ENCODE measurements at places on chromosomes 3 and 15.
A peak's percentile ranks its signal among the peaks of the same experiment; 100 is the strongest.

GRCh38 chr3:39143051-39143885 is 10.1 kb downstream of the CSRNP1 start:
- DNase-seq = no peak

DNA sequence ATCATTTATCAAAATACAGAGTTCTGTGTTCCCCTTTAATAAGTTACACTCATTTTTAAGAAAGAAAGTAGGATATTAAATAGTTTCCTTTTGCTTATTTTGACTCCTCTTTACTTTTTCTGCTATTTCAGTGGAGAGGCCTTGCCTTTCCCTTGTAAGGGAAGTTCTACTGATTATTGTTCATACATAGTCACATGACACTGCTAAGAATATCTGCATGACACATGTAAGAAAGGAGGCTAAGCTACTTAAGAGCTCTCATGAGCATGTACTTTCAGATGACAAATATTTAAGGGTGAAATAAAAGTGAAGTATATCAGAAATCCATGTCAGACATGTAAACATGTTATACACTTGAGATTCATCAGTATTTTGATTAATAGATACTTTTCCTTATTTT is 39.0 kb downstream of the MYRIP start:
- DNase-seq = no peak

GRCh38 chr3:36476286-36476942 is 96.1 kb downstream of the STAC start:
- DNase-seq = no peak

GRCh38 chr3:25586553-25586952 is 78.2 kb downstream of the TOP2B start:
- DNase-seq = no peak

- DNase-seq = no peak
These were observed 158.7 kb downstream of the APBA2 start for GRCh38 chr15:29044503-29044901.

GRCh38 chr3:9244495-9245183 is 4.8 kb downstream of the SRGAP3 start:
- DNase-seq = no peak

GRCh38 chr15:94523873-94524272 is 292.5 kb downstream of the MCTP2 start:
- DNase-seq = no peak

- no peak for DNase-seq
These were observed 28.1 kb downstream of the C3orf80 start for GRCh38 chr3:160253298-160253697.

DNA sequence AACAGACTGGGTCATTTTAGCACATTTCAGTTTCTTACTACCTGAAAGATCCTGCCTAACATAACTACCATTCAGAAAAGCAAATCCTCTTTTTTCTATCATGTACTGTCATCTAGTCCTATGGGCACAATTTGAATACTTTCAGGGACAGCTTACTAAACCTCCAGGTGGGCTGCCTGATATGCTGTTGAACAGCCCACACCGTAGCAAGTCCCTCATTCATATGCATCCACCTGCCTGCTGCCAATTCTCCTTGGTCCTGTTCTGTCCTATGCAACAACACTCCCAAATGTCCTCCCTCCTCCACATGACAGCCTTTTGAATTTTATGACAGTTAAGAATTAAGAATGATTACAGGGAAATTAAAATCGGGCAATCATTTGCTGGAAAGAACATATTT is 137.9 kb downstream of the KCNAB1 start:
- no peak for DNase-seq

DNA sequence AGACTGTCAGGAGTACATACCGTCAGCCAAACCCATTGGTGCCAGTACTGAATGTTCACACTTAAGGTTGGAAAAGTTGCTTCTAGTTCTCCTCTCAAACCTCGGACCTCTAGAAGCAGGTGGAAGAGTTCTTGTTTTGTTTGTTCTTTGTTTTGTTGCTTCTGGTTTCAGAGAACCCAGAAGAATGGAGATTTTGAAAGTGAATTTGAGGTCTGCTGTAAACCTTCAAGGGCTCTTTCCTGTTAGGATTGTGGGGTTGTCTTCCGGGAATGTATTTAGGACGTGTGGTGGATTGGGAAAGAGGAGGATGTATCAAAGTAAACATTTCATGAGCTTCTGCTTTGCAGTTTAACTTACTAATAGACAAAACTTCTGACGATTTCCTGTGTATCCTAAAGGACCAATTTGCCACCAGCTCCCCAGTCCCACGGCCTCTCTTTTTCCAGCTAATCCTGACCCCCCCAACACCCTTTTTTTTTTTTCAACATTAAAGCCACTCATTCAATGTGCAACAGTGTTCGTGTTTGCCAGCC is 50.3 kb downstream of the FILIP1L start:
- DNase-seq = no peak

DNA sequence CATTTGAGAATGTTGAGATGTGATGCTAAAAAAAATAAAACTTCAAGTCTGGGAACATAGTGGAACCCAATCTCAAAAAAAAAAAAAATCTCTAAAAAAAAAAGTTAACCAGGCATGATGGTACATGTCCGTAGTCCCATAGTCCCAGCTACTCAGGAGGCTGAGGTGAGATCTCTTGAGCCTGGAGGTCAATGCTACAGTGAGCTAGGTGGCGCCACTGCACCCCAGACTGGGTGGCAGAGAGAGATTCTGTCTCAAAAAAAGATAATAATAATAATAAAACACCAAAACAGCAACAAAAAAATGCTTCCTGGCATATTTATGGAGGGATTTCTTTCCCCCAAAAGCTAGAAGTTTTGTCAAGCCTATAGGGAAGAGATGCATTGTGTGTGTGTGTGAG is 361.6 kb downstream of the ROBO1 start:
- DNase-seq = no peak

DNA sequence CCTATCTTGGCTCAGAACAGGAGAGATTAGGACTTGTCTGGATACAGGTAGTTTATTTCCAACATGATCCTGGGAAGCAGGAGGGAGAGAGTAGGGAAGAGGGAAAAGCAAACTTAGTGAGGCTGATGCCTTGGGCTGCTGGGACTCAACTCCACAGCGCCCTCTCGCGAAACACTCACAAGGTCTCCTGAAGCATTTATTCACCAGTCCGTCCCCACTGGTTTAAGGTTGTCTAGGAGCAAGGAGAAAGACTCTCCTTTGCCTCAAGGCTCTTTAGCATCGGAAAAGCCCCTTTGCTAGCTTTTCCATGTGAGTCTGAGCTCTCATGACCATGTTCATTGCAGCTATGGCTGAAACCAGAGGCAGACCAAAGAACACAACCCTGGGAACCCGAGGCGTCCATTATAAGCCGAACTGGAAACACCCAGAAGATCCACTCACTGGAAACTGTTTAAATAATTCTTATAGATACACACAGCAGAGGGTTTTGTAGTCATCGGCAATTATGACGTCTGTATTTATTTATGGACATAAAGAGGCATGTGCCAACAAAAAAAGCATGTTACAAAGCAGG is 244.5 kb downstream of the CD47 start:
- DNase-seq = peak; percentile 18

GRCh38 chr3:58005669-58006068 is 2.6 kb upstream of the FLNB start:
- DNase-seq = no peak

GRCh38 chr3:127747751-127748521 is 74.4 kb downstream of the MGLL start:
- no peak for DNase-seq

DNA sequence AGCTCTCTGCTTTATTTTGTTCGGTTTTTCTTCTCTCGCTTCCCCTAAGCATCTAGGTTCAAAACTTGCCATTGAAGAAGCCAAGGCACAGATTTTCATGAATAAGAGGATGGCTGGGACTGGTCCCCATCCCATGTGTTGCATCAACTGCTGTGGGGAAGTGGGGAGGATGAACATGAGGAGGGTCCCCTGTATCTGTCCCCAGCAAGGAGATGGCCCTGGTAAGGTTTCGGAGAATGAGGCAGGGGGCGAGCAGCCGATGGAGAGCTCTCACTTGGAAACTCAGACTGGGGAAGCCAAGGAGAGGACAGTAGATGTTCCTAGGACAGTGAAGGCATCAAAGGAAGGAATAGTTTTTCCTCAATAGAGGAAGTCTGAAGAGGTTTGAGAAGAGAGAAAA is 142.0 kb upstream of the ATP2B2 start:
- no peak for DNase-seq

- DNase-seq = peak; percentile 51
These were observed 25.5 kb downstream of the ASB7 start for GRCh38 chr15:100627789-100628395.

- DNase-seq = no peak
These were observed 91.9 kb downstream of the ARNT2 start for GRCh38 chr15:80496096-80496495.

DNA sequence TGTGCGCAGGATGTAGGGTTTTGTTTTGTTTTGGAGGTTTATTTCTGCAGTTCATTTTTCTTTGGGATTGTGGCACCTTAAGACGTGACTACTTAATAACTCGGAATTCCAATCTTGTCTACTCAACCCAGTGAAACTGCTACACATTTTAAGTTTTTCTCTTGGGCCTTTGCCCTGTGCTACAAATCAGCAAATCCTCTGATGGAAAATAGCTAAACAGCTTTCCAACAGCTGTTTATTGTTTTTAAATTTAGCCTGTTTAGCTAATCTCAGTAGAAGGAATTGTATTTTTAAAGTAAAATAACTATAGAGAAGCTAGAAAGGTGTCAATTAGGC is 48.4 kb downstream of the OPA1 start:
- DNase-seq = no peak

DNA sequence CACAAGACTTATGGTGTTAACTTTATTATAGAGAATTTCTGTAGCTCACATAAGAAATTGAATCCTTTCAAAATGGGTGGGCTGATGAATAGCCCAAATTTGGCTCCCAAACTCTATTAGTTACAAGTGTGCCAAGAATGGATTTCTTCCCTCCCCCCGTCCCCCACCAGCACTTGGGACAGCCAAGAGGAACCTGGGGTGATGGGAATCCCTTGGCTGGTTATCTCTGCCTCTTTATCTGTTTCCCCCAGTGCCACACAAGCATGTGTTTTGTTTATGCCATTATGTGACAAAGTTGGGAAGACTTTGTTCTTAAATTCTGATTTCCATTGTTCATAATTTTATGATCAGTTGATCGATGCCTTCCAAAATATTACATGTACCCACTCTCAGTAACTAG is 28.3 kb downstream of the CMSS1 start:
- DNase-seq = no peak

DNA sequence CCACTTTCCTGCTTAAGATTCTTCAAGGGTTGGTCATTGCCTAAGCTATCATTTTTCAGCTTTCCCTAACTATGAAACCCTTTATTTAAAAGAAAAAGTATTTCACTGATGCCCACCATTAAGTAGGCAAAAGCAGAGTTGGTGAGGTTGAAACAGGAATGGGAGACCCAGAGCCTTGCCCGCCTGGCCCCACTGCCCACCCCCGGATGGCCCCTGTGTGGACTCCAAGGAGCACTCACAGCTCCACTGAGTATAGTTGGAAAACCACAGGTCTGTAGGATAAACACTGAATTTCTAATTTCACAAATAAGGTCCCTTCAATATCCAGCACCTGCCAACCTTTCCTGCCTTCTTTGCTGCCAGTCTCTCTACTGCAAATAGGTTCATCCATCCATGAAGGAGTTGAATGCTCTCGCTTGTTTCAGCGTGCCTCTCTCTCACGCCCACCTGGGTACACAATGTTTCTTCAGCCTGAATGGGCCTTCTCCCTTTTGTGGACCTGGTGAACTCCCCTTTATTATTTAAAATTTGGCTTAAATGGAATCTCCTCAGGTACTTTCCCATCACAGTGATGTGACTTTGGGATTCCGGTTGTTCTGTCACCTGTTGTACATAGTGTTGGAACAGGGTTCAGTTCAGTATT is 8.7 kb upstream of the ACAP2 start:
- DNase-seq = no peak

DNA sequence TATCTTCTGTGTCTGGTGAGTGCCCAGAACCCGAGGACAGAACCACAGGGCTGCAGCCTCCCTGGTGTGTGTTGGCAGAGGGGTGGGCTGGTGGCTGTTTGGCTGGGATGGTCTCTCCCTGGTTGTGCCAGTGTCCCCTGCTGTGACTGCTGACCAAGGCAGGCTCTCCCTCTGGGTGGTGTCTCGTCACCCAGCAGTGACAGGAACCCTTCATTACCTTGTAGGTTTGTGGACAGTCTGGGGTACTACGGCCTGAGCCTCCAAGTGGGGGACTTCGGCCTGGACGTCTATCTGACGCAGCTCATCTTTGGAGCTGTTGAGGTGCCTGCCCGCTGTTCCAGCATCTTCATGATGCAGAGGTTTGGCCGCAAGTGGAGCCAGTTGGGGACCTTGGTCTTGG is 6.4 kb upstream of the SLC22A14 start:
- DNase-seq = no peak

- no peak for DNase-seq
These were observed 52.8 kb upstream of the TBC1D5 start for GRCh38 chr3:17795280-17795679.

GRCh38 chr3:98180319-98180890 is 13.9 kb downstream of the OR5H15 start:
- no peak for DNase-seq

GRCh38 chr3:105865016-105865623 is 3.7 kb downstream of the CBLB start:
- no peak for DNase-seq
